Fibroblast of the aortic adventitia (primary cell): ENCODE measurements at places on chromosomes 12 and 14.

GRCh38 chr12:115215544-115215943 is 531.6 kb upstream of the TBX3 start:
- no peak for DNase-seq

DNA sequence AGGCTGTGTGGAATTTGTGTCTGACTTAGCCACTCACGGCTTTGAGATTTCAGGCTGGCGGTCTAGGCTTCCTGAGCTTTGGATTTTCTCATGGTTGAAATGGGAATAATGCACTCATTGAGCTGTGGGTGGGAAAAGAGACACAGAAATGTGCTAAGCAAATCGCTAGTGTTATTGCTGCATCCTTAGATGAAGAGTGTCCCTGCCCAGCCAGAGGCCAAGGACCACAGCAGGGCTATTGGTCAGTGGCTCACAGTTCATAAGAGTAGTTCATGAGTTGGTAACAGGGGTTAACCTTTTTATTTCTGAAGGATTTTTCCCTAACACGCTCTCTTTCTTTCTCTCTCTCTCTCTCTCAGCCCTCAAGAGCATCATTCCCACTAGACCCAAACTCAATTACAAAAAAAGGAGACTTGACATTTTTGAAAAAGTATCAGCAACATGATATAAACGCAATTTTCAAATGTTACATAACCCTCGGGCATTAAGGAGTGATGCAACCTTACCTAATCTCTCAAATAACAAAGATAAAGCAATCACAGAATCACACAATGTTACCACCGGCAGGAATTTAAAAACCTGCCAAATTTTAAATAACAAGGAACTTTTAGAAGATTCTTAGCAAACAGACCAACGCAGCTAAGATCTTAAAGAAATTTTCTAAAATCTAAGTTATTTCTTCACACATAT is 36.7 kb upstream of the RMST start:
- DNase-seq = no peak

- no peak for DNase-seq
Observed at GRCh38 chr14:55103971-55104954, 24.8 kb upstream of the LGALS3 start.

DNA sequence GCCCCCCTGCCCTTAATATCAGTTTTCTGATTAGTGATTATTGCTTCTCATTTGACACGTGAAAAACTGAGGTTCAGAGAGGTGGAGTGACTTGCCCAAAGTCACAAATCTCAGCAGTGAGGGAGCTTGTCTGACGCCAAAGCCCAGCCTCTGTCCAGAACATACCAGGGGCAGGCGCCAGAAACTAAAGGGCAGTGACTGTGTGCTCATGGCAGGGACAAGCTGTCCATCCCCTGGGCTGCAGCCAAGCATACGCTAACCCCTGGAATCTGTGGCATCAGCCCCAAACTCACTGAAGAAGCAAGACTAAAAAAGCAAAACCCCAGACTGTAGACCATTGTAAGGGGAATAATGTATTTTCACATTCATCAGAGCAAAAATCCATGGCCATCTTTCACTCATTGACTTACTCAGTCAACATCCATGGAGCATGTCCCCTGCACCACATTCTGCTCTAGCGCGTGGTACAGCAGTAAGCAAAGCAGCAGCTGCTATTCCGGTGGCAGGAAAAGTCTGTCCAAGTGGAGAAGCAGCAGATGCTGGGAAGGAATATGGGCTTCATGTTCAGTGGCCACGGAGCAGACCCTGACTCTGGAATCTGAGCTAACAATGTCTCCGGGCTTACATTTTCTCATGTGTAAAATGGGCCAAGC is 1.5 kb upstream of the SERPINA4 start:
- DNase-seq = no peak

- DNase-seq = no peak
Observed at GRCh38 chr12:51185171-51185717, 12.3 kb upstream of the TFCP2 start.

DNA sequence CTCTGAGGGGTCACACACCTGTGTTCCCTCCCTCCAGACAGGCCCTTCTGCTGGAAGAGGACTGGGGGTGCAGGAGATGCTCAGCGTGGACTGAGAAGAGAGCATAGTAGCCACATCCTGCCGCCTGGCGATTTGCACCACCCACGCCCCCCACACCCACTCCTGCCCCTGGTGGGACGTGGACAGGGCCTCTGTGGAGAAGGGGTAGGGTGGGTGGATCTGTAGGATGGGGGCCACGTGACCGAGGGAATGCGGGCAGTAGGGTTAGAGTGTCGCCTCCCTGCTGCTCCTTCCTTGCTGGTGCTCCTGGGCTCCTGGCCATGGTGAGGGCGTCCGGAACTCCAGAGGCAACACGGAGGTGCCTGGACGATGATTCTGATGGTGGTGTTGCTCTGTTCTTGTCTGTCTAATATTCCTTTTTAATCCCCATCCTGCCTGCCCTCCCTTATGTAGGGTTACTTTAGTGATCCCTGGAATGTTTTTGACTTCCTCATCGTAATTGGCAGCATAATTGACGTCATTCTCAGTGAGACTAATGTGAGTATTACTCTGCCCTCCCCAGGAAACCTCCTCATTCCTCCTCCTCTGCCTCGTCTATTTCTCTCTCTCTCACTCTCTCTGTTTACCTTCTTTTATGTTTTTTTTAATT is 161.5 kb upstream of the FKBP4 start:
- no peak for DNase-seq

DNA sequence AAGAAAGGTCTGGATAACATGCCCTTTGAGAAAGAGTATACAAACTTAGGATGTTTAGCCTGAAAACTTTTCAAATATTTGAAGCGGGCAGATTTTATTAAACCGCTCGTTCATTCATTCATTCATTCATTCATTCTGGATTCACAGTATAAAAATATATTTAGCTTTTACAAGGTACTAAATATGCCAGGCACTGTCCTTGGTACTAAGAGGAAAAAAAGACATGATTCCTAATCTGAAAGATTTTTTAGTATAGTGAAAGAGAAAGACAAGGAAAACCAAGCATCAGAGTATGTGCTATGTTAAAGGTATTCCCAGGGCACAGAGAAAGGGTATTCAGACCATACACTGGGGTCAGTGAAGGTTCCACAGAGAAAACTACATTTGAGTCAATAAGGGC is 299.7 kb downstream of the BCAT1 start:
- DNase-seq = no peak

DNA sequence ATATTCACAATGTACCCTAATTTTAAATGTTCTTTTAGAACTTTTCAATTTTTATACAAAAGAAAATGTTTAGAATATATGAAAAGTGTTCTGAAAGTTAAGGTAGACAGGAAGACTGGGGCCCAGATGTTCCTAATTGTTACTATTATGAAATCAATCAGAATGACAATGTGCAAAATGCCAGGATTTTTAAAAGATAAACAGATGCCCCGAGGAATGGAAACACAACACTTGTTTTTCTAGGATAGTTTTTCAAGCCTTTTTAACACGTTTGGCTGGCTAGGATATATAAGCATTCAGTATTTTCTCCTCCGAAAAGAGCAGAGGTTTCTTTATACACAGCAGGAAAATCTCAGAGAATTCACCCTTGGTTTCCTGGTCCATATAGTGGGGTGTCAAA is 106.8 kb downstream of the ESR2 start:
- DNase-seq = no peak

DNA sequence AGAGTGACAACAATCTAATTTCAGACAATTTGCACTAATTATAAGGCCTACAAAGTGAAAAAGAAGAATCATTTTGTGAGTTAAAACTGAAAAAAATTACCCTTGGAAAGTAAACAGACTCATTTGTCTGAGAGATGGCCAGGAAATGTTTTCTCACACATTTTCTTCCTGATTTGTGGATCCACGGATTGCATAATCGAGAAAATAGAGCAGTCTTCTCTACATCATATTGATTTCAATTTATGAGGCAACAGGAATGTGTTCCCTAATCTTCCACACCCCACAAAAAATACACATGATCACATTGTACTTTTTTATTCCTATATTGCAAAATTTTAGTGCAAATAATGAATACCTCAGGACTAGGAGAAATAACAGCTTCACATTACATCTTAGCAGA is 160.8 kb downstream of the CCER1 start:
- DNase-seq = no peak

DNA sequence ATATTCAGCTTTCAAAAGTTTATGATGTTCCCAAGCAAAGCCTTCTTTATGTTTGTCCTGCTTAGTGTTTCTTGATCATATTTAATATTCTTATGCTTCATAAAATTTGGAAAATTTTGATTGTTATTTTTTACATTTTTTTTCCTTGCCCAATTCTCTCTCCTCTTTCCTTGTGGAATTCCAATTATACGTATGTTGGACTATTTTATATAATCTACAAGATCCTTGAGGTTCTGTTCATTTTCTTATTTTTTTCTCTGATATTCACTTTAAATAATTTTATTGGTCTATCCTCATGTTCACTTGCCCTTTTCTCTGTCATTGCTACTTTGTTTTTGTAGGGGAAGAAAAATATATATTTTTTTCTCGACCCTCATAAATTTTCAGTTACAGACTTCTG is 167.7 kb downstream of the DYRK2 start:
- no peak for DNase-seq

- peak; percentile 58 for DNase-seq
Observed at GRCh38 chr14:33986804-33987203, 35.9 kb upstream of the EGLN3 start.

DNA sequence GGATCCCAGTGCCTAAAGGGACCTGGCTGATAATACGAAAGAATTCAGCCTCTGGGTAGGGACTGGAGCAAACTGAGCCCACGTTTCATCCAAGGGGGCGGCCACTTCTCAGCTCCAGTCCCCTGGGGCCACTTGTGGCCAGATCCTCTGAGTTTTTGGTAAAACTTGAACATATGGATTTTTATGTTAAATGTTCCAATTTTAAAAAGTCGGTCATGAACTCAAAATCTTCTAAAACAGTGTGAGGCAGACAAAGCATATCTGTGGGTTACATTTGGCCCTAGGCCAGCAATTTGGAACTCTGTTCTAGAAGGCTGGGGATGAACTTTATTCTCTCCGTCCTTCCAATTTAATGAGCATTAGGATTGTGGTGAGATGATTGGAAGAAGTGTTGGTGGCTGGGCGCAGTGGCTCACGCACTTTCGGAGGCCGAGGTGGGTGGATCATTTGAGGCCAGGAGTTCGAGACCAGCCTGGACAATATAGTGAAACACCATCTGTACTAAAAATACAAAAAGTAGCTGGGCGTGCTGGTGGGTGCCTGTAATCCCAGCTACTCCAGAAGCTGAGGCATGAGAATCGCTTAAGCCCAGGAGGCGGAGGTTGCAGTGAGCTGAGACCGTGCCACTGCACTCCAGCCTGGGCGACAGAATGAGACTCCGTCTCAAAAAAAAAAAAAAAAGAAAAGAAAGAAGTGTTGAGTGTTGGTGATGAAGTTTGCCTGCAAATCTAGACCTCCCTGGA is 3.0 kb upstream of the PPP1CC start:
- peak; percentile 16 for DNase-seq

GRCh38 chr12:91493308-91493707 is 310.7 kb upstream of the DCN start:
- no peak for DNase-seq

- no peak for DNase-seq
Observed at GRCh38 chr14:65351493-65352194, 60.9 kb upstream of the FUT8 start.

- no peak for DNase-seq
Observed at GRCh38 chr12:65325183-65325582, 46.7 kb downstream of the MSRB3 start.

GRCh38 chr12:107152315-107152714 is 59.0 kb upstream of the CRY1 start:
- peak; percentile 71 for DNase-seq

- DNase-seq = peak; percentile 59
Observed at GRCh38 chr12:8678661-8679111, 16.1 kb upstream of the MFAP5 start.

DNA sequence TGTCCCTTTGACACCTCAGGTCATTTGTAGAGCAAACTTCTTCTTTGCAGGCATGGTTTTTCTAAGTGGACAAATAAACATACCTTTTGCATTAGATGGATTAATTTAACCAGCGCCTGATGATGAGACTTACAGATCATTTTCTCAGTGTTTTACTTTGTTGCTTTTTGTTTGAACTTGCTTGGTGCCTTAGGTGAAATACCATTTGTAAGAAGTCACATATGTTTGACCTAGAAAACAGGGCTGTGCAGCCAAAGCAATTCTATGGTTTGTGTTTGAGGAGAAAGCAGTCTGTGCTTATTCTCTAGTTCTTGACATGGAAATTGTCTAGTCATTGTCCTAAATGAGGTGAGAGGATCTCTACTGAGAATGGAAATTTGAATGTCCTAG is 111.1 kb downstream of the DIP2B start:
- DNase-seq = no peak

GRCh38 chr12:49767333-49767732 is 26.0 kb downstream of the TMBIM6 start:
- DNase-seq = no peak

DNA sequence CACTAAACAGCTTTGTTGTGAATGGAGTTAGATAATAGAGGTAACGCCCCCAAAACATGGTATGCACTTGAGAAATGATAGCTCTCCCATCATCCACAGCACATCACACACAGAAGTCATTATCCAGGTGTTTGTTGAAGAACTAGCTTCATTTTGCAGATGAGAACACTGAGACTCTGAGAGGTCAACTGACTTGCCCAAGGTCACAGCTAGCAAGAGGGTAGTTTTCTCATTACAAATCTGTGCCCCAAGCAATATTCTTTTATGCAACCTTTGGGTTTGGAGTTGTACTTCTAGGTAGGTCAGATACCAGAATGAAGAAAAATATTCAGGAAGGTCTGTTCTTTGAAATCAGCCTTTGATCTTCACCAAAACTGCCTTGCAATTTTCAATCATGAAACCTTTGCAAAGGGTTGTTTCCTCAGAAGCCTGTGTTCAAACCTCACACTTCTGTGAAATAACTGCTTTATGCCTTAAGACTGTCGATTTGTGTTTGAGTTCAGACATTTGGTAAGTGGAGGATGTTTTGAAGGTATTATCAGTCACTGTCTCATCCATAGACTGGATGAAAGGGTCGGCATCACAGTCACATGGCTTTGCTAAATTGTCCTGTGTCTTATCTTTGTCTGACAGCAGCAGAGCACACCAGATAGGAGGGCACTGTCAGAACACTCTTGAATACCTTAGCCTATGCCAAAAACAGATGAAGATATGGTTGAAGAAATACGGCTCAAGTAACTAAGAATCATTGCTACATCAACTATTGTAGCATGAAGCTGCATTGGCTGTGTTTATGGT is 233.2 kb upstream of the BTG1 start:
- no peak for DNase-seq
